ENCODE measurements at places on chromosomes 3 and 15.

GRCh38 chr3:139430493-139430892, 41.0 kb upstream of the COPB2 start:
- DNase-seq, result no peak

DNA sequence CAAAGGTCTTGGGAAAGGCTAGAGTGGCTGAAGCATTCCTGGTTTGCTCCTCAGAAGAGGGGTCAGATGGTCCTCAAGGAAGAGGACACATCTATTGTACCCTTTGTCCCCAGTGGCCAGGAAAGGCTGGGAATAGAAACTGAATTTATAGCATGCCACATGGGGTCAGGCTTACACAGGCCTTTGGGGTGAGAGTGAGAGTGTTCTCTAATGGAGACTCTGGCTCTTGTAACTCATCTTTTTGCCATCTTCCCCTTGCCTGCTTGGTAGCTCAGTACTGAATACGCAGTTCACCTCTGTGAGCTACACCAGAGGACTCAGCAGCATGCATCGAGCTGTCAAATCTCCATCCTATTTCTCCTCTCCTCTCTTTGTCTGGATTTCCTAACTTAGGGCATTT, 87.5 kb downstream of the ATP2B2 start:
- DNase-seq, result peak; percentile 4

DNA sequence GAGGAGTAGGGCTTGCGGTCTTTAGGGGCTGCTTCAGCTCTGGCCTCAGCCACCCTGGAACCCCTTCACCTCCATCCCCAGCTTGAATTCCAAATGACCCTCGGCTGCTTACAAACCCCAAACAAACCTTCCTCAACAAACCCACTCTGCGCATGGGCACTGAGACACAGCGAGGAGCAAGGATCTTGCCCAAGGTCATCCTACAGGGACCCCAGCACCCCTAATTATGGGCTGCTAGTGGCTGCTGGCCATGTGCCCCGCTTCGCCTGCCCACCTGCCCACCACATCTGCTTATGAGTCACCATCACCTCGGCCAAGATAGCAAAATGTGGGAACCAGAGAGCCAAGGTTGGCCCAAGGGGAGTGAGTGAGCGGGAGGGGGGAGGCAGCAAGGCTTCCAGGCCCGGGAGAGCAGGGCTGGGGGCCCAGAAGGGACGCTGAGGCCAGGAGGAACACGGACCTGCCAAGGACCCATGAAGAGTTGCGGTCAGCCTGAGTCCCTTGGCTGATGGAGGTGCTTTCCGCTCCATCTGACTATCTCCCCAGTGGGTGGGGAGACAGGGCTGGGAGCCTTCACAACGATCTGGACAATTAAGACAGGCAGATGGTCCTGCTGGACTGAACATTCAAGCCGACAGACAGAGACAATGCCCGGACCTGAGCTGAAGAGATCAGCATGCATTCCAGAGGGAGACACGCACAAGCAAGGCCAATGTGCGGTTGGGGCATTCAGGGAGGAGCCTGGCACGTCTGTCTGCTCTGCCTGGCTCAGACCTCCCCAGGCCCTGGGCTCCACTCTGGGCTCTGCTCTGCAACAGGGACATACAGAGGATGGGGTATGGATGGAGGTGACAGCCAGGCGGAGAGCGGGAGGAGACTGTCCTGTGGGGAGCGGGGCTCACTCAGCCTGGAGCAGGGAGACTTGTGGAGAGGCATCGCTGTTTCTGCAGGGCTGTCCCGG, 10.8 kb upstream of the GRIP2 start:
- DNase-seq, result no peak

- no peak for DNase-seq
These were observed 333.4 kb downstream of the NAALADL2 start for GRCh38 chr3:175192536-175192935.

DNA sequence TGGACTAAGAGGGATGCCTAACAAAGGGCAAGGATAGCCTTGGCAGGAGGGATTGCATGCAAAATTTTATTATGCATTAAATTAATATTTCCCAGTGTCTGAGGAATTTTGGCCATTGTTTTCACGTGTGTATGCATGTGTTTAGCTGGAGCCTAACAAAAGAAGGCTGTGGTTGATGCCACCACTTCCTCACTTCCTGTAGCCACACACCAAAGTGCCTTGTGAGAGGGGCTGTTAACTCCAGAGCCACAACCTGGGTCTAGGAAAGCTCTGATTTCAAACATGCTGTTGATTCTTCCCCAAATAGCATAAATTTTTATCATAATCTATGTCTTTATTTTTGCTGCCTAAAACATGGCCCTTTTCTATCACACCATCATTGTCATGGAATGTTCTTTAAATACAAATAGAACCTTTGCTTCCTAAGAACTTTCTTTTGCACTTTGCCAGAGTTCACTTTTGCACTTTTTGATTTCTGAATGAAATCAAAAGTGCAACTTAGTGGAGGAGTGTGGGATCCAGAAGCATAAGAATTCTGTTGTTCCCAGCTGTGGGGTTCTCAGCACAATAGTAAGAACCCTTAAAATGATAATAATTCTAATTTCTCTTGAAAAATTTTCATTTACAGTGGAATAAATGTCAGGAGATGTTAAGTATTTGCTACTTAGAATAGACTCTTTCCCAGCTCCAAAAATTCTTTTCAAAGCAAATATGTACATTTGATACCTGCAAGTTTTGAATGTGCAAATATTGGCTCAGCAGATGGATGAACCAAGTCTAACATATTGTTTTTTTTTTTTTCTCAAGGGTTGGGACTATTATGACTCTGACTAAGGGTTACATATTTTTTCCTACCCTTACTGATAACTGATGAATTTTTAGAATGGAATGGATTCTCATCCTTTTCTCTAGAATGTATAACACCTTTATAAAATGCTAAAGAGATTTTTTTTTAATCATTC, 35.6 kb upstream of the SPTSSB start:
- peak; percentile 47 for DNase-seq

DNA sequence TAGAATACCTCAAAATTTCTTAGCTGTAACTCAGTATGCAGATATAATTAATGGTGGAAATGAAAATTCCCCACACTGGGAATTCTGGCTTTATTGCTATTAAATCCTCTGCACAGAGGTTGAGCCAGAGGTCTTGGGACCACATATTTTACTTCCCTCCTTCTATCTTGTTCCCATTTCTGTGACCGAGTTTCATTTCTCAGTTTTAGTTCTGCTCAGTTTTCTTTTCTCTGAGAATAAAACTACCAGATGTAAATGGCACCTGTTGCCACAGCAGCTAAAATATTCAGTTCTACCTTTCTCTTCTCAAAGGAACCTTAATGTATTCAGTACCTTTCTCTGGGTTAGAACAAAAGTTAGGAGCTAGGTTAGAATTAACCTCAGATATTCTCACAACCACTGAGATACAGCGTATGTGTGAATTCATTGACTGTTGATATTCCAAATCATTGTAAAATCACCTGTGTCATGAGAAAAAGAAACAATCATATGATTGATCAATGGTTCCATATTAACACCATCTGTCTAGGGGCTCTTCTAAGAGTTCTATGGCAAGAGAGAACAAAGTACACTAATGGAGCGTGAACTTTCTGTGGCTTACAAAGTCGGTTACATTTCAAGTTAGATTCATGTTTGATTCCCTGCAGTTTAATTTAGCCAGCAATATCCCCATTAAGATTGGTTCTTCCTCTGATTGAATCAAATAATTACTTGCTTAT, 374.1 kb downstream of the EFHB start:
- DNase-seq, result peak; percentile 11
